DMS 273 treated with DMSO at 0.1 percent for 48 hours (cell line): ENCODE measurements at places on chromosomes 6 and 20.
A peak's percentile ranks its signal among the peaks of the same experiment; 100 is the strongest.

GRCh38 chr6:33974471-33974870, 170.7 kb upstream of the MLN start:
- DNase-seq = no peak

DNA sequence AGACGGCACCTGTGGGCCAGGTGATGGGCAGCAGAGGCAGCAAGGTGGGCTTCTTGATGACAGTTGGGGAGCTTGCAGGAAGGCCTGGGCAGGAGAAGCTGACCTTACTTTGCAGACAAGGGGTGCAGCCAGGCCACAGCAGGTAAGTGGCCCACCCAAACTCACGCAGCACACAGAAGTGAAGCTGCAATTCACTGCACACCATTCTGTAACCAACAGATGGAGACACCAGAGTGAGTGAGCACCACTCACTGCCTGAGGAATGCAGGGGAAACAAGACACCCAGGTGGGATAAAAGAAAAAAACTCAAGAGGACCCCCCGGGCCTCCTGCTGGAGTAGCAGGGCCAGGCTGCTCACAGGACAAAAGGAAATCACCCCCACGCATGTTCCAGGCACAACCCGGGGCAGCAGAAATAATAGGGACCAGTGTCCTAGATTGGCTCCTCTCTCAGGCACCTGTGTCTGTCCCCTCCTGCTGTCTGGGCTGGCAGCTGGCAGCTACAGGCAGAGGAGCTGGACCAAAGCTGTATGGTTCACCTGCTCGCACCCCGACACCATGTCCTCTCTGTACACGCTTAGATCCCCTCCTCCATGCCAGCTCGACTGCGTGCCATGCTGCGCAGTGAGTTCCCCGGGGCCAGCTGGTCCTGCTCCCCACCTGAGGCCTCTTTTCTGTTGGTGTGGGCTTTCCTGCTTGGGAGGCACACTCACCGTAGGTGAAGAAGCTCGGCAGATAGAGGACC, 4.9 kb downstream of the MTCH1 start:
- no peak for DNase-seq

GRCh38 chr20:23072892-23073586, 13.1 kb downstream of the CD93 start:
- no peak for DNase-seq

DNA sequence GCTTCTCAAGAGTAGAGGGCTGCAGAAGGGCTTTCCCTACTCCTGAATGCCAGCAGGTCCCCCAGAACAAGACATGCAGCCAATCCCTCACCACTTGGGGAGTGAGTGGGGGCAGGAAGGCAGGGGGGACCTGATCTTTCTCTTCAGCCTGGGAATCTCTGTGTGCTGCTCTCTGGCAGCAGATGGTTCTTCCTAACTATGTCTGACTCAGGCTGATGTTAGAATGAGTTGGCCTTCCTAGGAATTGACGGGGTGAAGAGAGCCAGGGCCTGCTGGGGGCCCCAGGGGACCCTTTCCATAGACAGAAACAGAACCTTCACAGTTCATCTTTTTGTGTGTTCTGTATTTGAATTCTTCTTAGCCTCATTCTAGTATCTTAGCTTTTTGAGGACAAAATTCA, 29.0 kb upstream of the TCP11 start:
- DNase-seq = no peak

- DNase-seq = no peak
Measured at GRCh38 chr6:170224694-170225660, 65.9 kb downstream of the DLL1 start.

- no peak for DNase-seq
Measured at GRCh38 chr20:10531848-10532247, 96.7 kb downstream of the SLX4IP start.

DNA sequence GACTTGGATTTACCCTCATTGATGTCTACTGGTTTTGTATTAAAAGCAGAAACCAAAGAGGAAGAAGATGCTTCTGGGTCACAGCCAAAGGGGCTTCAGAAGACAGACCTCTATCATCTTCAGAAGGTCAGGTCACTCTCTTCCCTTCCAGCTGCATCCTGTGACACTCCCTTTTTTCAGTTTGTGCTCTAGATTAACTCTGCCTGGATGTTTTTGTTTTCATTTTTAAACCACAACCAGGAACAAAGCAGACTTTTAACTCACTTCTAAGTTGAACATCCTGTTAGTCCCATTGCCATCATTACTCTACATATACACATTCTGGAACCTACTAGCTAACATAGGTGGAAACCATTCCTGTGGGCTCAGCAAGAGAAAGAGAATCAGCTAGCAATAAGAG, 45.2 kb downstream of the AKIRIN2 start:
- DNase-seq = no peak

GRCh38 chr6:63964366-63964765, 328.8 kb downstream of the PHF3 start:
- DNase-seq = no peak

- DNase-seq = no peak
Measured at GRCh38 chr6:165556116-165556843, 106.8 kb downstream of the PDE10A start.

DNA sequence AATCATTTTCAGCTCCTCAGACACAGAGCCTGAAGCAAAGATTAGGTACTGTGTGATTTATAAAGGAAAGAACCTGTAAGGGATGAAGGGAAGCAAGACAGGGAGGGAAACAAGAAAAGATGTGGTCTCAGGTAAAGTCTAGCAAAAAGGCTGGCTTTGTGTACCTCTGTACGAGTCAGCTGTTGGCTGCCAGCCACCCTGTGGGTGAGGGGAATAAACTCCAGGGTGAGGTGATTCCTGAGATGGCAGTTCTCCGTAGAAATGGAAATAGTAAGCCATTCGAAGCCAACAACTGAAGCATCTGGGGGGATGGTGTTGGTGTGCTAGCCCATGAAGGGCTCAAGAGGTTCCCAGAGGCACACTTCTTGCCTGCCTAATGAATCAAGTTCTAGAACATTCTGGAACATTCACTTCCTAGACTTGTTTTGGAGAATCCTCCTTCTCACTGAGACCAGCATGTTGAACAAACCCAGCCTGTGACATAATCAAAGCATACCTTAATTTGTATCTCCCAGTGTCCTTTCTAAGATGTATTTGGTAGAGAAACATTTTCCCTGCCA, 10.6 kb upstream of the TTPAL start:
- DNase-seq = no peak

DNA sequence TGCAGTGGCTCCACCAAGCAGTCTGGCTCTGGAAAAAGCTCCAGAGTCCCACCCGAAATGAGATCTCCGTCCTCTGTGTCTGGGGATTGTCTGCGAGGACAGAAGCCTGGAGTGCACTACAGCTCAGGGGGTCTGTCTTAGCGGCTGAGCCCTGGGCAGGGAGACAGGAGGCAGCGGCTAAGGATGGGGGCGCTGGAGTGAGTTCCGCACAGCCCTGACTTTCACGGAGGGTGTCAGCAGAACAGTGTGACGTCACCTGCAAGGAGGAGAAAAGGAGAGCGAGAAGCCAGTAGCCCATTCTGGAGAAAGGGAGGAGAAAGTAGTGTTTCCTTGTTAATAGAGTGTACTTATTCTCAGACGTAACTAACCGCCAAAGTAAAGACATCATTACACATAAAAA, 97.6 kb downstream of the FAM50B start:
- no peak for DNase-seq

DNA sequence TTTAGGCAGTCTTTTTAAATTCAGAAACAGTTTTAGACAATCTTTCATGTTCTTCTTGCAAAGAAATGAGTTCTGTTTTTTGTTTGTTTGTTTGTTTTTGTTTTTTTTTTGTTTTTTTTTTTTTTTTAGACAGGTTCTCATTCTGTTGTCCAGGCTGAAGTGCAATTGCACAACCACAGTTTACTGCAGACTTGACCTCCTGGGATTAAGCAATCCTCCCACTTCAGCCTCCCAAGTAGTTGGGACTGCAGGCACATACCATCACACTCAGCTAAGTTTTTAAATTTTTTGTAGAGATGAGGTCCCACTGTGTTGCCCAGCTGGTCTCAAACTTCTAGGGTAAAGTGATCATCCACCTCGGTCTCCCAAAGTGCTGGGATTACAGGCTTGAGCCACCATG, 96.2 kb downstream of the OTOR start:
- no peak for DNase-seq

DNA sequence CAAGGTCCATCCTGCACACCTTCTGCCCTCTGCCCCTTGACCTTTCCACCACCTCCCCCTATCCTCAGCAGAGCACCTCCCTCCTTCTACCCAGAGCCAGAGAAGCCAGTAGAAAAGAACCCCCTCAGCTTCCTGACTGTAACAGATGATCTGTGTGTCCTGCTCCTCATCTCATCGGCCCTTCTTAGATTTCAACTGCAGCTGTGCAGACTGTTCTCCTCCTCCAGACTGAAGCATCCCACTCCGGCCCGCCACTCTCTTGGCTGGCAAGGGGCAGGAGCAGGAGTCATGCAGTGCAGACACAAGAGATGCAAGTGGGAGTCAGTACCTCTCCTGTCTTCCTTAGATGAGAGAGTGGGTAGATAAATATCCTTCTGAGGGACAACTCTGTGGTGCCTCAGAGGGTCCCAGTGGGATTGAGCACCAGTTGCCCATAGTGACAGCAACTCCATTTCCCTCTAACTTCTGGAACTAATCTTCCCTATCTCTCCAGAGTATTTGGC, 163.5 kb upstream of the MLN start:
- DNase-seq = peak; percentile 84

DNA sequence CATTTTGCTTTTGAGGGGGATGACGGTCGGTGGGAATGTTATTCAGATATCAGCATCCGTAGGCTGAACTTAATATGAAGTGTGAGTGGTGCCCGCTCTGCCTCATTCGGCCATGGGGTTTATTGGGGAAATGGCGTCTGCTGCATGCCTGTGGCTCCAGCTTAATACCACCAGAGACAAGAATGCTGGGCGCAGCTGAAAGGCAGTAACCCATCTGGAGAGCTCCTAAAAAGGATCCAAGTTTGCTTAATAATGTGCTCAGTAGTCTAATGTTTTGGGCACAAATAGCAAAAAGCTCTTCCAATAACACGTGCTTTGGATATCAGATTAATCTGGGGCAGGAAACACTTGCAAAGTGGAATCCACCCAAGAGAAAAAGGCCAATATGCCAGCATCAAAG, 273.0 kb upstream of the TAB2 start:
- no peak for DNase-seq

- DNase-seq = no peak
Measured at GRCh38 chr6:2035826-2036709, 209.3 kb downstream of the GMDS start.

- no peak for DNase-seq
Measured at GRCh38 chr20:24436160-24436559, 33.3 kb upstream of the SYNDIG1 start.

- no peak for DNase-seq
Measured at GRCh38 chr6:22447249-22448196, 121.8 kb upstream of the HDGFL1 start.

DNA sequence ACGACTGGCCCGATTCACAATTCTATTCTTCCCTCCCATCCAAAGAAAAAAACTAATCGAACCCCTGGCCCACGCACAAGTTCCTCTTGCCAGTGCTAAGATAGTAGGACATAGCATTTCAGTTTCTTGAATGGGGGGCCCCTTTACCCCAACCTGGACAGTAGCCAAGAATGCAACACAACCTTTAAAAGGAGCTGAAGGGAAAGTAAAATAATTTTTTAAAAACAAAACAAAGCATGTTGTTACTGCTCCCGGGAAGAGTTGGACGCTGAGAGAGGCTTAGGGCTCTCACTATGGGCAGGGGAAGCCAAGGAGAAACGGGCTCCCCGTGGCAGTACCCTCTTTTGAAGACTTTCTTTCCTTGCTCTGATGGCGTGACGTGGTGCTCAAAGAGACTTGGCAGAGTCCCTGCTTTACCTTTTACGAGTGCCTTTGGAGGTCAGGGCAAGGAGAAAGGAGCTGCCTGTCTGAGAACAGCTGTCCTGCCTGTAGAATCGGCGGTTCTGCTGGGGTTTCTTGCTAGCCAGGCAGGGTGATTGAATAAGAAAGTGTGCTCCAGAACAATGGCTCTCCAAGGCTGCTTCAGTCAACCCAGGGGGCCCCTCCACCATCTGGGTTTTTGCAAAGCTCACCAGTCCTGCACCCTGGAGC, 5.8 kb downstream of the TFAP2C start:
- DNase-seq = no peak

- DNase-seq = no peak
Measured at GRCh38 chr6:72913797-72914196, 291.9 kb downstream of the KCNQ5 start.

DNA sequence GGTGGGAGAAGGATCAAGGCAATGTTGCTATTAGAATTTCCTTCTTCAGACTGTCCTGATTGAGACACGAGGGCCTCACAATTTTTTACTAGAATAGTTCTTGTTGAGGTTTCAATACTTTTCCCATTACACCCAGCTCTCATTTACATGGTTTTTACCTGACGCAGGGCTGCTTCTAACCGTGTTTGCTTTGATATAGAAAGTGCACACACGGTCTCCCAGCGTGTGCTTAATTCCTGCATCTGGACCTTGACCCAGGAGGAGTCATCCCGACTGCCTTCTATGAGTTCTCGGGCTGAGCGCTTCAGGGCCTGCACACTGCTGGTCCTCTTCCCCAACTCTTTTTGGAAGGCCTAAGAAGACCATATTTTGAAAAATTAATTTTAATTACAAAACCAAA, 160.2 kb downstream of the DST start:
- DNase-seq = no peak

- DNase-seq = peak; percentile 75
Measured at GRCh38 chr20:51412951-51413481, 129.5 kb downstream of the NFATC2 start.

- no peak for DNase-seq
Measured at GRCh38 chr6:38114976-38115625, 295.6 kb downstream of the ZFAND3 start.

DNA sequence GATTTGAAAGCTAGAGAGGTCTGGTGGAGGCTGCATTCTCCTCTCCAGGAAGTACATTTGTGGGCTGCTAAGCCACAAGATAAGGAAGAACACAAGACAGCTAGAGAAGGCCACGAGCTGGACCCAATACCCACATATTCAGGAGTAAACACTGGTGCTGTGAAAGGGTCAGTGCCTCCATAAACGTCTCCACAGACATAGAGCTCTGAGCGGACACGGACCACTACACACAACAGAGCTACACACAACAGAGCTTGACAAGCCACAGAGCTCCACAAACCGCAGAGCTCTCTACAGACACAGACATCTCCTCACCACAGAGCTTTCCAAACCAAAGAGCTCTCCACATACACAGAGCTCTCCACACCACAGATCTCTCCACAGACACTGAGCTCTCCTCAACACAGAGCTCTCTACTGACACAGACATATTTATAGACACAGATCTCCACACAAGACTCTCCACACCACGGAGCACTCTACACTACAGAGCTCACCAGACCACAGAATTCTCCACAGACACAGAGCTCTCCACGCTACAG, 51.9 kb downstream of the ERMARD start:
- DNase-seq = no peak

GRCh38 chr20:50220894-50221365, 30.3 kb downstream of the CEBPB start:
- DNase-seq = no peak

- DNase-seq = no peak
Measured at GRCh38 chr6:153208706-153209105, 77.6 kb upstream of the RGS17 start.

DNA sequence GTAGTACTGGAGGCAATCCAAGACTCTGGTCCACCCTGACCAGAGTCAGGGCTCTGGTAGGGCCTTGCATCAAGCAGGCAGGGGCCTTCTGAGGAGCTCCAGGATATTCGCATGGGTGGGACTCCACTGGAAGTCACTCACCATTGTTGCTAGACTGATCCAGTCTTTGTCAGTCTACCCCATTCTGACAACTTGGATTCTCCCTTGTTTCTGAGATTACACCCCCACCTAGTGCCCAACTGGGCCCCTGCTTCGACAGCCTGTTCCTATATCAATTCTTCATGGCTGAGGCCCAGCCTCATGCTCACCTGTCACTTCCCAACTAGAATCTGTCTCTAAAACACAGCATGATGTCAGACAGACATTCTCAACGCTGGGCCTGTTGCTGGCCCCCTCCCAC, 5.2 kb downstream of the SLC35D3 start:
- DNase-seq = no peak
